B cell (primary cell): ENCODE measurements at places on chromosomes 1 and 21.
A peak's percentile ranks its signal among the peaks of the same experiment; 100 is the strongest.

GRCh38 chr1:11691302-11691914 lies at the start of gene DRAXIN:
TSS of gene DRAXIN (plus strand) at chr1:11691710. CDS start at chr1:11706259, 14,549 bp downstream.
- no peak for DNase-seq

- DNase-seq, result no peak
These were observed at the start of gene GABRD for GRCh38 chr1:2019172-2019543. TSS of gene GABRD (plus strand) at chr1:2019345. CDS start at chr1:2019424, 79 bp downstream.

DNA sequence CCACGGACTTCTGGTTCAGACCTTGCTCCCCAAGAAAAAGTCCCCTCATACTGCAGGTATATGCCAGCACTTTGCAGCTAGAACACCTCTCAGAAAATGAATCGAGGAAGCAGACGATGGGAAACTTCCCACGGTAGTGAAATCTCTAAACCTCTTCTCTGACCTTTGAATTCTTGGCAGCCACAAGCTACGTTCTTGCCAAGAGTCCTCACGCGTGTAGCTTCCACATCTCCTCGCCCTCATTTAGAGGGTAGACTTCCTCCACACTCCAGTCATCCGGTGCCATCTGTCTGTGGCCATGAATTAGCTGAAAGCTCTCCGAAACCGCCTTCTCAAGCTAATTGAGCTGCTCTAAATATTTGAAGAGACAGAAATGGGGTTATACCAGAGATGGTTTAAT lies 127.8 kb downstream of the RGS7 start:
- no peak for DNase-seq

DNA sequence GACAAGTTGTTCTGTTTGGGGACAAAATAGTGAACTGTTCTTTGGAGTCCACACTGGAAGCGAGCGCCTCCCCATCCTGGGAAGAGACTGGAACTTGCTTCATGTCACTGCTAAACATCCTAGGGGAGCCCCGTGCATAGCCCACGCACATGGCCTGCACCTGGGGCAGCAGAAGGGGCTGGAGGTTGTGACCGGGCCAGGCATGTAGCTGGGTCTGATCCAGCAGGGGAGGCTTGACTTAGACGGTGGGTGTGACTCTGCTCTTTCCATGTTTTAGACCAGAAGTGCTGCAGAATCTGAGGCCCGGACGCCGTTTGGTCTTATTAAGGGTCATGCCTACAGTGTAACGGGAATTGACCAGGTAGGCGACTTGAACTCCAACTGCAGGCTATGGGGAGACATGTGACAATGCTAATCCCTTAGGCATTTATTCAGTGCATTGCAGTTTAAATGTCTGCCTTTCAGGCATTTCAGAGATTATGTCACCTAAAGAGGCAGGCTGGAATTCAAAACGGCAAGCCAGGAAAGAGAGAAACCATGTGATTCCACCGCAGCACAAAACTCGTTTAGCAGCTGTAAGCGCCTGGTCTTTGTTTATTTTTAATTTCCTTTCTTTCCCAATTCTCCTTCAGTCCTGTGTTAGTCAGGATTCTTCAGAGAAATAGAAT lies 21.8 kb downstream of the CAPN9 start:
- no peak for DNase-seq

DNA sequence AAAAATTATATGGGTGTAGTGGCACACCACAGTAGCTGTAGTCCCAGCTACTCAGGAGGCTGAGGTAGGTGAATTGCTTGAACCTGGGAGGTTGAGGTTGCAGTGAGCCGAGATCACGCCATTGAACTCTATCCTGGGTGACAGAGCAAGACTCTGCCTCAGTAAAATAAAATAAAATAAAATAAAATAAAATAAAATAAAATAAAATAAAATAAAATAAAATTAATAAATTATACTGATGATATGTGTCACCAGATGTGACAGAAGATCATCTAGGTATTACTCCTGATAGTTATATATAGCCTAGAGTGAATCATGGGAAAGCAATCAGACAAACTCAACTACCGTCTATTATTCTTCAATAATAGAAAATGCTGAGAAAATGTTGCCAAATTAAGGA lies 972.5 kb downstream of the MRPL39 start:
- no peak for DNase-seq

DNA sequence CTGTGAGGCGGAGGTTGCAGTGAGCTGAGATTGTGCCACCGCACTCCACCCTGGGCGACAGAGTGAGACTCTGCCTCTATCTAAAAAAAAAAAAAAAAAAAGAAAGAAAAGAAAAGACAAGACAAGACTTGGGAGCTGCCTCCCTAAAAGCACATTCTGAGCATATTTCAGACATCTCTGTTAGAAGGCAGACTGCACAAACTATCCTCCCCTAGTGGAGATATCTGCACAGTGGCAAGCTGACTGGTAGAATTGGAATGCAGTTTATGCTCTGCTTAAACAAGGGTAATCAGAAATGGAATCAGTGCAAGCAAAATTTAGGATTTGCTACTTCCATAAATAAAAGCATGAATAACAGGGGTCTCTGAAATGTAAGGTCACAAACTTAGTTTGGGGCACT lies 31.8 kb downstream of the GNG4 start:
- DNase-seq, result no peak

DNA sequence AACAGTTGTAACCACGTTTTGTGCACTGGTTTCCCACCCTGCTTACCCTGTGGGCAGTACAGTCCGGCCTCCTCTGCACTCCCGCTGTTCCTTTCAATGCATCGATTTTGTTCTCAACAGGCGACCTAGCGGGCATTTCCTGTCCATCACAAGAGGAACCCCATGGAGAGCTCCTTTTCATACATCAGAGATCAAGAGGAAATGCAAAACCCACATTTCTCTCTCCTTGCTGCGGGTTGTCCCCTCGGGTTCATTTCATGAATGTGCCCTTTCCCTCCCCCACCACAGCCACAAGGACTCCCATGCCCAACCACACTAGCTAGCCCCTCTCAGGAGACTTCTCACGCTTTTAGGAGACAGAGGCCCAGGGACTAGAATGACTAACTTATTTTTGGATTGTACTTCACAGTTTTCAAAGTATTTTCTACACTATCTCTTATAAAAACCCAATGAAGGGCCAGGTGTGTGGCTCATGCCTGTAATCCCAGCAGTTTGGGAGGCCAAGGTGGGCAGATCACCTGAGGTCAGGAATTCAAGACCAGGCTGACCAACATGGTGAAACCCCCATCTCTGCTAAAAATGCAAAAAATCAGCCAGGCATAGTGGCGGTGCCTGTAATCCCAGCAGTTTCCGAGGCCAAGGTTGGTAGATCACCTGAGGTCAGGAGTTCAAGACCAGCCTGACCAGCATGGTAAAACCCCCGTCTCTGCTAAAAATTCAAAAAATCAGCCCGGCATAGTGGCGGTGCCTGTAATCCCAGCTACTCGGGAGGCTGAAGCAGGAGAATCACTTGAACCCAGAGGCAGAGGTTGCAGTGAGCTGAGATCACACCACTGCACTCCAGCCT lies 18.4 kb downstream of the ATP1A4 start:
- peak; percentile 17 for DNase-seq

DNA sequence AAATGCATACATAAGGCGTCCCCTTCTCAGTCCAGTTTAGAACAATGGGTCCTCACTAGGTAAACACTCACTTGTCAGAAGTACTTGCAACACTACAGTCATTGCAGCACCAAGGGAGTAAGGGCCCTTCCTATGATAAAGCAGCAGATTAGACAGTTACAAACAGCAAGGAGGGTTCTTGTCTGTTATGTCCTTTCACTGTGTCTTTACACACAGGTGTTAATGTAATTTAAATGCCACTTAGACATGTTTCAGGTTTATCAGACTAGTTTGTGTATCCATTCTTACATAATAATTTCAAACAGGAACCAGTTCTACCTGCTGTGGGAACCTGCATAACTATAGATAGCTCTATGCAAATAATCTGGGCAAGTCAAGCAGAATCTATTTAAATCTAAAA lies 105.6 kb upstream of the USH2A start:
- DNase-seq, result peak; percentile 62

- DNase-seq, result no peak
These were observed 25.4 kb downstream of the HMGCS2 start for GRCh38 chr1:119743308-119743707.

- peak; percentile 82 for DNase-seq
These were observed at the start of gene MPC2 for GRCh38 chr1:167936930-167937708. TSS of gene MPC2 (minus strand) at chr1:167937072. CDS start at chr1:167935841, 1,231 bp downstream.

DNA sequence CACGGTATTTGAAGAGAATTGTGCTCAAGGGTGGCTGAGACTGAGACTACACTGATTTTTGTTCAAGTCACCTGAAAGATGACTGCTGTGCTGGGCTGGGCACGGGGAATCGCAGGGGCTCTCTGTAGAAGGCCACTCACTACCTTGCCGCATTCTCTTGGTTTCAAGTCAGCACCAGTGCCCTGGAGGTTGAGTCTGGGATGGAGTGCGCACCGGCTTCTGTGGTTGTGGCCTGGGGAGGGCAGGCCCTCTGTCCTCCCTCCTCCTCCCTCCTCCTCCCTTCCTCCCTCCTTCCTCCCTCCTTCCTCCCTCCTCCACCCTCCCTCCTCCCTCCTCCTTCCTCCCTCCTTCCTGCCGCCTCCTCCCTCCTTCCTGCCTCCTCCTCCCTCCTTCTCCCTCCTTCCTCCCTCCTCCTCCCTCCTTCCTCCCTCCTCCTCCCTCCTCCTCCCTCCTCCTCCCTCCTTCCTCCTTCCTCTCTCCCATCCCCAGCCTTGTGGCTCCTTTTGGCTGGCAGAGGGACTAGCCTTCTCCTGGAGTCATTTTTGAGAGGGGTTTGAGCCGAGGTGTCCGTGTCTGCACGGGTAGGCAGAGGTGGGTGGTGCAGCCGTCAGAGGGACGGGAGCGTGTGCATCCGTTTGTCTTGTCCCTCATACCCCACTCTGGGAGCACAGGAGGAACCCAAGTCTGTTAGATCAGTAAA lies 9.5 kb downstream of the RER1 start:
- no peak for DNase-seq

DNA sequence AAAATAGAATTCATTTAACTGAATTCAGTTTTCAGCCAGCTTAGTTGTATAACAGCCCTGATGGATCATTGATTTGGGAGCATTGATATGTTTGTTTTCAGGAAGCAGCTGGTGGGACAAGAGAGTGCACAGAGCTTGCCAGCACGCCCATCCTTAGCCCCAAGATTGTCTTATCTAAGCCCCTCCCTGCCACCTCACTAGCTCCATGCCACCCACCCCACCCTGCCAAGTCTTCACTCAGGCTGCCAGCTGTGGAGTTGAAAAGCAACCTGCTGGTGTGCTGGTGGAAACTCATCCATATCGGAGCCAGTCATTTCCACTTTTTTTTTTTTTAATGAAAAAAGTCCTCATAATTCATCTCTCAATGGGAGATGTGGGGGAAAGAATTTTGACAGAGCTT lies 11.8 kb downstream of the KIRREL1 start:
- no peak for DNase-seq

DNA sequence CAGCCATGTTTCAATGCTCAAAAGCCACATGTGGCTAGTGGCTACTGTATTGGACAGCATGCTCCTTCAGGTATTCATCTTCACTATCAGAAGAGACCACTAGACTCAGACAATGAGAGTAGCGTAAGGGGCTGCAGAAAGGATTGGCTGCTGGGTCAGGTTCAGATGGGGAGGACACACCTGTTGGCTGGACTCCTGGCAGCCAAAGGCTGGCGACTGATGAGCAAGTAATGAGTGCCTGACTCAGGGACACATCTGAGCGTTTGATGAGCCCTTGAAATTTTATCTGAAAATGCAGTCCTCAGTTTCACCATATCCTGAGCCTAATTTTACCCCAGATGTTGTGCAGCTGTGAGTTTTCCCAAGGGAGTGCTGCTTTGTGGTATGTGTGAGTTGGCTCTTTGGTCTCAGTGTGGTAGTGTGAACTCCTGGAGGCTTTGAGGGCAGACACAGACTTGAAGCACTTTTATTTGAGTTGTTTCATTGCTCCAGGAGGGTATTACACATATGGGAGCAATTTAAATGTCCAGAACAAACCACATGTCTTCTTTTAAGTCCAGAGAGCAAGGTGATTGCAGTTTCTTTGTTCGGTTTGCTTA lies 9.6 kb downstream of the ST6GALNAC3 start:
- DNase-seq, result no peak

GRCh38 chr1:234962340-234962989 lies 166.2 kb downstream of the TOMM20 start:
- DNase-seq, result peak; percentile 66

- no peak for DNase-seq
These were observed 26.6 kb downstream of the TTC39A start for GRCh38 chr1:51303751-51304251.

- no peak for DNase-seq
These were observed 318.9 kb downstream of the ZNF326 start for GRCh38 chr1:90313778-90314177.

GRCh38 chr1:116433275-116434257 lies 60.5 kb downstream of the ATP1A1 start:
- DNase-seq, result no peak
